A549 treated with dexamethasone at 1 μM for 4 hours (cell line): ENCODE measurements at places on chromosomes 6 and 20. TPM values are rescaled to one million over a fixed set of nuclear protein-coding genes. Genes with fewer than 3 reads are reported as not detected.

Gene CRIP3
- total RNA-seq: 0.11 to 0.71 TPM (median 0.28 TPM) in 5 replicates

Gene TAAR2
- not detected in 5 replicates for total RNA-seq

Gene KCNG1
- total RNA-seq: 28.9 to 52.5 TPM (median 34.4 TPM) in 5 replicates

Gene KCNK17
- total RNA-seq: not detected in 5 replicates

Gene L3MBTL3
- total RNA-seq: 2.3 to 3.1 TPM (median 2.9 TPM) in 5 replicates

Gene PTCRA
- not detected in 5 replicates for total RNA-seq

Gene GPX6
- not detected in 5 replicates for total RNA-seq

Gene TSPO2
- total RNA-seq: 0.13 TPM in 1 of 5 replicates, not detected in the others

Gene ANGPT4
- total RNA-seq: 0.02 to 0.04 TPM (median 0.03 TPM) in 4 of 5 replicates, not detected in the other

Gene SLC29A1
- 36.0 to 55.2 TPM (median 51.3 TPM) in 5 replicates for total RNA-seq
